ENCODE measurements at places on chromosomes 16 and 17.

GRCh38 chr16:58843675-58844074, 109.6 kb upstream of the GOT2 start:
- no peak for DNase-seq

DNA sequence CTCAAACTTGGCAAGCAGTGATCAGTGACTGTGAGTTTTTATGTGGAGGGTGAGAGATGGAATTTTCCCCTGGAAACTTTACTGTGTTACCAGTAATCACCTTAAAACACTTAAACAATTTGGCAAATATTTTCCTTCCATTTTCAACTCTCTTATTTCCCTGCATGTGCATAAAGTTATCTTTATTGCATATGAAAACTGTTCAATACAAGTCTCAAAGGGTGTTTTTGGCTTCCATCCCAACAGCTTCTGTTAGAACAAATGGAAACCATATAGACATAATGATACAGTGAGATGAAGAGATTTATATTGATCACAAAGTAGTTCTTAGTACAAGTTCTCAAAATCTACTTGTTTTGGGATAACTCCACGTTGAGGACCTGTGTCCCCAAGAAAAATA, 36.4 kb upstream of the TANGO6 start:
- DNase-seq, result no peak

- no peak for DNase-seq
Observed at GRCh38 chr16:24053099-24053946, 202.8 kb upstream of the CACNG3 start.

DNA sequence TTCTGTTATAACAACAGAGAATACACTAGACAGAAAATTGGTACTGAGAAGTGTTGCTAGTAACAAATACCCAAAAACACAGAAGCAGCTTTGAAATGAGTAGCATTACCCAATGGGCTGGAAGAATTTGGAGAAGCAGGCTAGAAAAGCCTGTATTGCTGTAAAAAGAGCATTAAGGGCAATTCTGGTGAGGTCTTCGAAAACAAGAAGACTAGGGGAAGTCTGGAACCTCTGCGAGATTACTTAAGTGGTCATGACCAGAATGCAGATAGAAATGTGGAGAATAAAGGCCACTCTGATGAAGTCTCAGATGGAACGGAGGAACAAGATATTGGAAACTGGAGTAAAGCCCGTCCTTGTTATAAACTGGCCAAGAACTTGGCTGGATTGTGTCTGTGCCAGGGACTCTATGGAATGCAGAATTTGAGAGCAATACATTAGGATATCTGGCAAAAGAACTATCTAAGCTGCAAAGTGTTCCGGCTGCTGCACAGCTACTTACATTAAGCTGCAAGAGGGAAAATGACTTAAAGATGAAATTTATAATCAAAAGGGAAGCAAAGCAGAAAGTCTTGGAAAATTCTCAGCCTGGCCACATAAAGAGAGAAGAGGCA, 44.9 kb upstream of the PEMT start:
- DNase-seq, result no peak

- DNase-seq, result no peak
Observed at GRCh38 chr17:67434061-67434525, 57.0 kb downstream of the PITPNC1 start.

All from DMS79 treated with DMSO at 0.1 percent for 48 hours (cell line).